ENCODE measurements at places on chromosomes 1 and 21.

GRCh38 chr1:54500107-54500431, 48.0 kb upstream of the ACOT11 start:
- DNase-seq = no peak

- DNase-seq = no peak
Measured at GRCh38 chr21:45622416-45623097, 21.0 kb upstream of the PCBP3 start.

DNA sequence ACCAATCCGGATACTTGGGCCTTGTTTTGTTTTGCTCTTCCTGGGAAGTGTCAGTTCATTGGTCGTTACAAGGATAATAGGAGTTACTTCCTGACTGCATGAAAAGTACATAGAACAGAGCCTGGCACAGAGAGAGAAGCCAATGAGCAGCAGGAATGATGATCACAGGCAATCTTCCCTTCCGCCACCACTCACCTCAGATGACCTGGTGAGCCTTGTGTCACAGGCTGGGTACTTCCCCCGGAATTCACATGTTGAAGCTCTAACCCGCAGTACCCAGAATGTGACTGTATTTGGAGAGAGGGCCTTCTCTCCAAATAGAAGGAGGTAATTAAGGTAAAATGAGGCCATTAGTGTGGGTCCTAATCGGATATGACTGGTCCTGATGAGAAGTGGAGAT, 18.8 kb upstream of the GPR137B start:
- no peak for DNase-seq

GRCh38 chr1:19187852-19188251, 22.2 kb downstream of the UBR4 start:
- no peak for DNase-seq

DNA sequence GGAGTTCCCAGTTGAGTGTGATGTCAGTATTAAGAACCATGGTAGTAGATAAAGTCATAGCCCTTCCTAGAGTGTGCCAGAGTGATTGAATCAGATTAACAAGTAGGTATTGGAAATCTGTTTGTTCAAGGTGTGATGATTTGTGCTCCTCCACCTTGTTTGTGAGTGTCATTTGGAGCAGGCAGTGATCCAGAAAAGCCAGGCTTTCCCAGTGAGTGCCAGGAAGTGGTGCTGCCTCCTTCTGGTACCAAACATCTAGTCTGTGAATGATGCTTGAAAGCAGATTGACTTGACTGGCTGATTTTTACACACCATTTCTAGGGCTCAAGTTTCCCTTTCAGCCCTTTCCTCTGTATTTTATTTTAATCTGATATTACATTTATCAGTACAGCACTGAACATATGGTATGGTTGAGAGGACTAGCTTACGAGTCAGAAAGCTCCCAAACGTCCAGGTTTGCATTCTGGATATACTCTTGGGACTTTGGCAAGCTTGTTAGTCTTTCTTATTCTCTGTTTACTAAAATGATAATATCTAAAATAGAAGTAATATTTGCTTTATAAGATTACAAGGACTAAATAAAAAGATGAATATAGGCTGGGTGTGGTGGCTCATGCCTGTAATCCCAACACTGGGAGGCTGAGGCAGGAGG, 100.7 kb downstream of the PATJ start:
- DNase-seq = peak; percentile 11

- DNase-seq = no peak
Measured at GRCh38 chr1:90295534-90295933, 300.6 kb downstream of the ZNF326 start.

- no peak for DNase-seq
Measured at GRCh38 chr21:45572783-45573451, 30.7 kb upstream of the SLC19A1 start.

DNA sequence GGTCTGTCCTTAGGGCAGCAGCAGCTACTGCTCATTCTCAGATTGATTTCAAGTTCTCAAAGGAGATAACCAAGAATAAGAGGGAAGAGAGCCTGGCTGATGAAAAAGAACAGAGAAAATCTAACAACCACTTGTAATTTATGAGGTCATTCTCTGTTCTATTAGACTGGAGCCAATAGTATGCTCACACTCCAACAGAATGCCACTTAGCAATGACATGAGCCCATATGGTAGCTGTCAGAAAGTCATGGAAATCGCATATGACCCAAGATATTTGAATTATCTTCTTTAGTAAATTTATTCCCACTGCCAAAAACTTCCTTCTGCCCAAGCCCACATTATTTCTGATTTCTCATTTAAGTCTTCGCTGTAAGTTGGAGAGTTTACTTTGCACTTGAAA, 53.7 kb upstream of the PLA2G4A start:
- DNase-seq = no peak

DNA sequence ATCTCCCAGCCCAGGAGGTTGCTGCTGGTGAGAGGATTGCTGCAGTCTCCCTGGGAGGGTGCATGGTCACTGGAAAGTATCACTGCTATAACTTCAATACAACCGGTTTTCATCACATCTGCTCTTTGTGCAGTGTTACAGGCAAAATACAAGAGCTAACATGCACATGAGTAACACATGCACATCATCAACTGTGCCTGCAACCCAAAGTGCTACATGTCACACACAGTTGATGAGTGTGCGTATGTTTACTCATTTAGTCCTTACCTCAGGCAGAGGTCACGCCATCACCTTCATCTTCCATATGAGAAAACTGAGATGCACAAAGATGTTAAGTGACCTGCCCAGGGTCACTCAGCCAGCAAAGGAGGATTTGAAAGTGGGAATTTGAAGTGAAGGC, 277.7 kb downstream of the FAM72C start:
- DNase-seq = no peak

DNA sequence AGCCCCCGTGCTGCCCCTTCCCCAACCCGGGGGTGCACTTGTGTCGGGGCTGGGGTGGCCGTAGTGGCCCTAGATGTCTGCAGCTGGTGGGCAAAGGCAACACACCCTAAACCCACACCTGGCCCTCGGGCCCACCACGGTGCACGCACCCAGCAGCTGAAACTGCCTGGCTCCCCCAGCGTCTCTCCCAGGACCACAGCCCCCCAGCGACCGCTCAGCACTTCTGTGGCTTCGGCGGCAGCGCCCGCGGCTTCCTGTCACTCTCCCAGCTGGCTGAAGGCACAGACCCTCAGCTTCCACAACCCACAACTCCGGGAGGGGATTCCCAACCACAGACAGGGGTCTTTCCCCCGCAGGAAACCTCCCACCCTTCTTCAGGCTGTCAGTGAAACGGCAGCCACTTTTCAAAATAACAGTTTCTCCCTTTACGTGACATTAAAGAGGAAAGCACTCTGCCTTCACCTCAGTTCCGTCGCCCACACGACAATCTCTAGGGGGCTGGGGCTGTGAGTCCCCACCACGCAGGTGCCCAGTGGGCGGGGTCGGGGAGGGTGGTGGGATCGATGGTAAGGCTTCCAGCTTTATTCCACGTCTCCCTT, 40.7 kb upstream of the COL6A2 start:
- DNase-seq = no peak
